Dermis microvascular lymphatic vessel endothelial cell (primary cell): ENCODE measurements at places on chromosomes 11 and 22. TPM values are rescaled to one million over a fixed set of nuclear protein-coding genes. Genes with fewer than 3 reads are reported as not detected.

DNA sequence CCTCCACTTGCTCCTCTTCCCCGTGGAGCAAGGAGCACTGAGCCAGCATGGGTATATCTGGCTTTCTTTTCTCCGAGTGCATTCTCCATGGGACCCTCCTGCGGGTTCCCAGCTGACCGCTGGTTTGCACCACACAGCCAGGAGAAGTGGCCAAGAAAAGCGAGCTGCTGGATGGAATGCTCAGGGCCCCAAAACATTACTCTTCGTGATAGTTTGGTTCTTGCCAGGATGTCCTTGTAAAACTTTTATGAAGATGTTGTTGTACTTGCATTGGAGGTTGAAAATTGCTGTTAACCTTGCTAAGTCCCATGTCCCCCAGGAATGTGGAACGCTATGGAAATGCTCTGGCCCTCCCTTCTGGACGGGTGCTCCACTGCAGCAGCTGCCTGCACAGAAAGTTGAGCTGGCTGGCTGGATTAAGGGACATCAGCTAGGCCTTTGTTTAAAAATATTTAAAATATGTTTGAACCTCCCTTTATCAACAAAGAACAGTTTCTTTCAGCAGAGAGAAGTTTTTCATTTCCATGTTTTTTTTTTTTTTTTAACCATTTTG is 68.7 kb downstream of the ZNRF3 start:
- no peak for DNase-seq

The MB gene
- total RNA-seq: not detected in 2 replicates

The SCUBE2 gene
- 0.77 and 1.5 TPM in 2 replicates for total RNA-seq

DNA sequence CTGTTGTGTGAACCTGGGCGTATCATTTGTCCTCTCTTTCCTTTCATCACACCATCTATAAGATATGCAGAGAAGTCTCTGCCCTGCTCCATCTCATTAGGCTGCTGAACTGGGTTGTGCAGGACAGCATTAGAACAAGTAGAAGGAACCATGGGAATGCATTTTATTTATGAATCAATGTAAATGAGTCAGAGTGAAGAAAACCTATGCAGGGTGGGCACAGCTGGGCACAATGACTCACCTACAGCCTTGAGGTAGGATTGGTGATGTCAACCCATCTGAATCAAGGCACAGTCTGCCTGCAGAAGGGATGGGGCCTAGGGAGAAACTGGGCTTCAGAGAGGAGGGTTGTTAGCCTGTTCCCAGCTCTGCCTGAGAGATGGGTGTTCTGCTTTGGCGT is 123.4 kb downstream of the CSNK2A3 start:
- DNase-seq: no peak

- DNase-seq: peak; percentile 84
Observed at GRCh38 chr22:38056969-38057891, at the start of gene PICK1. TSS of gene PICK1 (plus strand) at chr22:38057404. CDS start at chr22:38057810, 406 bp downstream.

DNA sequence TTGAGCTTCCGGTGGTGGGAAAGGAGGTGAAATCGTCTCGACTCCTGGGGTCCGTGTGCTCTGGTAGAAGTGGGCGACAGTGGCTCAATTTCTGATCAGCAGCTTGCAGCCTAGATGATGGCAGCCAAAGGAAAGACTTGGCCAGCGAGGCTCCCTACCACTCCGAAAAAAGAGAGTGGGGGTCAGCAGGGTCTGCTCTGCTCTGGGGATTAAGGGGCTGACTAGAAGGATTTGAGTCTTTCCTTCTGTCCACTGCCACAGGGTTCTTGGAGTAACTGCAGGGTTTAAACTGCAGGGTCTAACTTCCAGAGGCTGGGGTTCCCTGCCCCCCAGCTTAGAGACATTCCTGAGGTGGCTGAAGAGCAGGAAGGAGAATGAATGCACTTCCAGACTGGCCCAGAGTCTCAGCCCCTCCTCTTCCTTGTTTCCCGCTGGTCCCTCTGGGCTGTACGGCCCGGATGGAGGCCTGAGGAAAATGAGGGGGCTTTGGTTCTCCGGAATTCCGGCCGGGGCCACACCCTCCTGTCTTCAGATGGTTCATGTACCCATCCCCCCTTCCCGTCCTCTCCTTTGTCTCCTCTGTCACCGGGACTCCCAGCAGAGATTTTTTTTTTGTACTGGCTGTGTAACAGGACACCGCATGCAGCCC is 907 bp downstream of the SERPINH1 start:
- no peak for DNase-seq

The MADD gene
- 15.5 and 23.3 TPM in 2 replicates for total RNA-seq

The MAFF gene
- 34.9 and 122 TPM in 2 replicates for total RNA-seq

The OR56A1 gene
- total RNA-seq: not detected in 2 replicates

The OTOG gene
- total RNA-seq: not detected in 2 replicates

DNA sequence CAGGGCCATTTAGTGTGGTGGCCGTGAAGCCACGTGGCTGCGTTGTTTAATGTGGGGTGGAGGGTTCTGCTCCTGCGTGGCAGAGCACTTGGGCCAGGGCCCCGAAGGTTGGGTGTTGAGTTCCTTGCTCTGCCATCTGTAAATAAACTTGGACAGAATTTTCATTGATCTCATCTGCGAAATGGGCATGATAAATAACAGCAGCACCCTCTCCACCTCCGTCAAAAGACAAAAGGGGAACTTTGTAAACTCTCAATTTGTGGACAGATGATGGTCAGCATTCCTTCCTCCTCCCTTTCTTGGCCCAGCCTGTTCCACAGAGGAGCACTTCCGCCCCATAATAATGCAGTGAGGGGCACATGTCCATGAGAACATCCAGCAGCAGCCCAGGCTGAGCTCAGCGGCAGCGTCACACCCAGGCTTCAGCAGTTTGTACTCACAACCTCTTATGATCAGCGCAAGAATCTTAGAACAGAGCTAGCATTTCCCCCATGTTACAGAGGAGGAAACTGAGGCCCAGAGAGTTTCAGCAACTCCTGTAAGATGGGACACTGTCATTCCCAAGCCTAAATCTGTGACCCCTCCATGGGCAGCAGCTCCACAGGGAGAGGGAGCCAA is 874.5 kb downstream of the BRD1 start:
- no peak for DNase-seq

DNA sequence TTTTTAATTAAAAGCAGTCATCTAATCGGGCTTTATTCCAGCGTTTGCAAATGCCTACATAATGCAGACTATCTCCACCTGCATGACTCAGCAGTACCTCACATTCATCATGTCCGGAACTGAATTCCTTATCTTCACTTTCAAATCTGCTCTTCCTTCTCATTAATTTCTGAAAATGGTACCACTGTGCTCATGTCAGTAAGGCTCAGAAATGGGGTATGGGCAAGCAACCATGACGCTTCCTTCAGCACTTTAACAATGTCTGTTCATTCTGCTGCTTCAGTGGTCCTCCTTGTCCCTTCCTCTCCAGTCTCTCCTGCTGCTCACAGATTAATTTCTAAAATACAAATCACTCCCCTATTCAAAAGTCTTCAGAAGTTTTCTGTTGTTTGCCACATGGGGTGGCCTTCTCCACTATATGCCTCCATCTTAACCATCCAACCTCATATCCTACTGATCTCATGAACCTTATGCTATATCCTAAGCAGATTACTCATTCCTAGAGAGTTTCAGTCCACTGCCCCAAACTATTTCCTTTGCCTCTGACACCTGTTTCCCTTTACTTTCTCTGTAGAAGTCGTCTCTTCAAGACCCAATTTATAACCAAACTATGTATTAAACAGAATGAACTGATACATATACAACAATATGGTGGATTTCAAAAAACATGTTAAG is 7.0 kb downstream of the GTF2H1 start:
- DNase-seq: no peak

DNA sequence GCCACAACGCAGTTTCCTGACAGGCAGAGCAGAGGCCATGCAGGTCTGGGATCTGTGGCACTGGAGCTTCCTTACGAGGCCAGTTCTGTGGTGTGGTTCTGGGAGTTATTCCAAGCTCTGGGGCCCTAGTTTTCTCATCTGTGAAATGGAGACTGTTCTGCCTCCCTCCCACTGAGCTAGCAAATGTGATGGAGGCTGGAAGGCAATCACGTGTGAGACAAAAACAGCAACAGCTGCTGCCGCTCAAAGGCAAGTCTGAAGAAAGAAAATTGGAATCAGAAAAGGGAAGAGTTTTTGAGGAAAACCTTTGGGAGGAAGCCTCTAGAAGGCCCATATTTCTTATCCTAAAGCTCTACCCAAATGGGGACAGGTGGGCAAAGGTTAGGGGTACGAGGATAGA is 8.3 kb upstream of the RIC3 start:
- DNase-seq: no peak

DNA sequence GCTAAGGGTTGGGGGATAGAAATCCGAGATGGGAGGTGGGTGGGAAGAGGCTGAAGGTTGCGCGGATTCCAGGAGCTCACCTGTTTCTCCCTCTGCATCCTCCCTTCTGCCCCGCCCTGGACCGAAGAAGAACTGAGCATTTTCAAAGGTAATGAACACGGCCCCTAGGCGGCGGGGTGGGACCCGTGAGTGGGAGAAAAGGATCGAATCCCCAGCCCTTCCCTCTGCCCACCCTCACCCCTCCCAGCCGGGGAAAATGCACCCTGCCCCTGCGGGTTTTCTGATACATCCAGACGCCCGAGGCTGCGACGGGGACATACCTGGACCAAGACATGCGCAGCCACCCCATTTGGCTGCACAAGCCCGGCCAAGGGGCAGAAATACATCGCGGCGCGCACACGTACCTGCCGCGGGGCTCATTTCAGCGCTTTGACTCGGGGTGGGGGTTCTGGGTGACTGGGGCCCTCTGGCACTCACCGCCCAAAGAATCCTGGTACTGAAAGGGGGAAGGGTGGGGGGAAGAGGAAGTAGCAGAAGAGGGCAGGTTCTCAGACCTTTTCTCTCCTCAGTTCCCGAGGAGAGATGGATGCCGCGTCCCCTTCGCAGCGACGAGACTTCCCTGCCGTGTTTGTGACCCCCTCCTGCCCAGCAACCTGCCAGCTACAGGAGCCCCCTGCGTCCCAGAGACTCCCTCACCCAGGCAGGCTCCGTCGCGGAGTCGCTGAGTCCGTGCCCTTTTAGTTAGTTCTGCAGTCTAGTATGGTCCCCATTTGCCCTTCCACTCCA is 6.0 kb downstream of the VSIG2 start:
- DNase-seq: no peak

The TSSK2 gene
- total RNA-seq: not detected in 2 replicates

DNA sequence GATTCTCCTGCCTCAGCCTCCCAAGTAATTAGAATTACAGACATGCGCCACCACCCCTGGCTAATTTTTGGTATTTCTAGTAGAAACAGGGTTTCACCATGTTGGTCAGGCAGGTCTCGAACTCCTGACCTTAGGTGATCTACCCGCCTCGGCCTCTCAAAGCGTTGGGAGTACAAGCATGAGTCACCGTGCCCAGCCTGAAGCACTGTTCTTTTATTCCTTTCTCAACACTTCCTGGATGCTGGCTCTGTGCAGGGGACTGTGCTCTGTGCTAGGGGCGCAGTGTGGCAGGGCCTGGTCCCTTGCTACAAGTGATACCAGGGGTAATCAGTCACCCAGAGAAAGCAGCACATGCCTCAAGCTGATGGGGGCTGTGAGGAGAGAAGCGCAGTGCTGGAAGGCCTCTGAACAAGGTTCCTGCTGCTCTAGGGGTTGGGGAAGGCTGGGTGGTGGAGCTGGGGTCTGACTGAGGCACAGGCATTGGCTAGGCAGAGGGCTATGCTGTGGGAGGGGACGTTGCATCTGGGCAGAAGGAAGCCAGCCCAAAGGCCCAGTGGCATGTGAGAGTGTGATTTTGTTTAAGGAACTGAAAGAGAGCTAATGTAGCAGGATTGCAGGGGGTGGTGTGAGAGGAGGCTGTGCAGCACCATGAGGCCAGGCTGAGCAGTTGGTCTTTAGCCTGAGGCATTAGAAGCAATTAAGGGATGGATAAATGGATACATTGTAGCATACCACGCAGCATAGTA is 42.5 kb downstream of the CABIN1 start:
- DNase-seq: no peak

The APLNR gene
- 0.90 and 1.0 TPM in 2 replicates for total RNA-seq

The MUC5AC gene
- not detected in 2 replicates for total RNA-seq

The BCL2L13 gene
- 25.7 and 29.3 TPM in 2 replicates for total RNA-seq

DNA sequence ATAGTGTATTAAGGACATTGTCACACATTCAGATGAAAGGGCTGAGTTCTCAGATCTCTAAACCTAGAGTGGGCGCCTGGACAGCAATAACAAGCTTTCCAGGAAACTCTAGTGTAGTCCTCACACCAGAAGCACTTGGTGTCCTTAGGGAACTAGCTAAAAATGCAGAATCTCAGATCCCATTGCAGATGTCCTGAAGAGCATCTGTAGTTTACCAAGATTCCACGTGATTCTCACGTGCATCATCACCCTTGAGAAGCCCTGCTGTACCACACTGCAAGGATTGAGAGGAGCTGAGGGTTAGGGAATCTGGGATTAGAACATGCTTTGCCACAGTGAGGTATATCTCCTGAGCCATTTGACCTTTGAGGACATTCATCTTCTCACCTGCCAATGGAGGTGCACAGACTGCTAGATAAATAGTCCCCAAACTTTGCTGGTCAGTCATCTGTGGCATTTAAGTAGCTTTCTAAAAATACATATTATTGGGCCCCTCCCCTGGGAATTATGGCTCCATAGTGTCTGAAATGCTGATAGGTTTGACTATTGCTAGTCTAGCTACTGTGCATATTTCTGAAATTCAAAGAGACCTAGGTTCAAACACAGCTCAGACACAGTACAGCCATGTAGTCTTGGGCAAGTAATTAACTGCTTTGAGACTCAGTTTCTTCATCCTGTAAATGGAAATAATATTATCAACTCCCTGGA is 1068.9 kb downstream of the OPCML start:
- no peak for DNase-seq

DNA sequence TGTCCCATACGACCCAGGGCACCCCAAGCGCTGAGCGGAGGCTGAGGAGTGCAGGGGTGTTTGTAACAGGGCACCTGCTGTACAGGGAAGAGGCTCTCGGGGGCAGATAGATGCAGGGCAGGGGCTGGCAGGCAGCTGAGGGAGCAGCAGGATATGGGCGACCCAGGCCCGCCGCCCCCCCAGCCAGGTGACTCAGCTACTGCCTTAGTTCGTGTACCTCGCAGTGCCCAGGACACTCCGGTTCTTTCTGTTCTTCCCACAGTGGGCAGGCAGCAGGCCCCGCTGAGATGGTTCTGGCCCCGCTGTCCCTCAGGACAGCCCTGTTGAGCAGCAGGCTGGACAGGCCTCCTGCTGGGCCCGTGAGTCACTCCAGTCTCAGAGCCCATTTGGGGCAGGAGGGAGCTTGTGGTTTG is 16.2 kb downstream of the PHLDA2 start:
- no peak for DNase-seq

- peak; percentile 38 for DNase-seq
Observed at GRCh38 chr11:68383976-68384501, 71.6 kb downstream of the LRP5 start.

GRCh38 chr11:118877487-118878162 is 6.1 kb upstream of the CXCR5 start:
- no peak for DNase-seq

GRCh38 chr22:22746963-22747933 is 102.8 kb downstream of the GGTLC2 start:
- no peak for DNase-seq

DNA sequence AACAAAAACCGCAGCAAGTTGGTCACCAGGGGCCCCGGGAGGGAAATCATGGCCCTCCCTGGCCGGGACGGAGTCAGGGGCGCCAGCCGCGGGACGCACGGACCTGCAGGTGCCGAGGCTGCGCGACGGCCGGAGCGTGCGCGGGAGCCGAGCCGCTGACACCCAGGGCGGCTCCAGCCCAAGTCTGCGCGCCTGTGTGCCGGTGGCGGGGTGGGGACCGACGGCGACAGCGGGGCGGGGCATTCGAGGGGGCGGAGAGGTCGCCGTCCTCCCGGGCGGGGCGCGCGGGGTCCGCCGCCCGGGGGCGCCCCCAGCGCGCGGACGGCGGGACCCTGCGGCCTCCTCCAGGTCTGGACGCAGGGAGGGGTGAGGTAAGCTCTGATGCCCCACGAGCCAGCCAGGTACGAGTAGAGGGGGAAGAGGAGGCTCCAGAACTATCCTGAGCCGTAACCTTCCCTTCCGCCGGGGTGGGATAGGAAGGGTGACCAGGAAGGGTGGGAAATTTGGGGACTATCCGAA is at the start of gene ESAM:
Gene ESAM, minus strand, starts transcription at position 186 of the 519 bp plus-strand sequence. Its CDS starts 136 bp downstream, at position 50.
- peak; percentile 40 for DNase-seq
